ENCODE measurements at places on chromosomes 1 and 21.

- no peak for DNase-seq
These were observed 296.5 kb upstream of the PLXNA2 start for GRCh38 chr1:208540724-208541123.

DNA sequence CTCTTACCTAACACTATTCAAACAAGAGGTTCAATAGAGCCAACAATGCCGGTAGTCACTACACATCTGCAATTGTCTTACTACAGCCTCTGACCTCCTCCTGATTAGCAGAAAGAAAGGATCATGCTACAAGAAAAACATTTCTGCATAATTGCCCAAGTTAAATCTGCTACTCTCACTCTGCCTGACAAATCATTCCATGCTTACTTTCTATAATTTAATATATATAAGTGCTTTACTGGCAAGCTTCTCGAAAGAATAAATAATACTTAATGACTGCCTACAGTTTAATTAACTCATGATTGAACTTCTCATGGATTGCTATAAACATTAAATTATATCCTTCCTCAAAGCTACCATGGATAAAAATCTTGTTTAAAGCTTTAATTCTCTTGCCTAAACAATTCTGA lies 156.0 kb downstream of the SLC45A1 start:
- DNase-seq = no peak

DNA sequence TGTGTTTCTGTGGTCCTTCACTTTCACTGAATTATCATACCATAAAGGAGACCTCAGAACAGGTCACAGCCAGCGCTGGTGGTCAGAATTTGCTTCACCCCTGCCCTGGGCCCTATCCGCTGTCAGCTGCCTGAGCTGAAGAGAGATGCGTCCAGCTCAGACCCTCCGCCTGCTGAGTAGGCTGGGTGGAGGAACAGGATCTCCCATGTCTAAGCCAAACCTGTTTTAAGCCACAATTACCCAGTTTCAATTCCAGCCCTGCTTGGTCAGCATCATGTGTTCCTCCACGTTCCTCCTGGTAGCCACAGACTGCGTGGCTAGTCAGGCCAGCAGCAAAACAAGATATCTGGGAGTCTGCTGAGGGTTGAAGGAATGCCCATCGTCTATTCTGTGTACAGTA lies 13.5 kb upstream of the BGLAP start:
- DNase-seq = no peak

DNA sequence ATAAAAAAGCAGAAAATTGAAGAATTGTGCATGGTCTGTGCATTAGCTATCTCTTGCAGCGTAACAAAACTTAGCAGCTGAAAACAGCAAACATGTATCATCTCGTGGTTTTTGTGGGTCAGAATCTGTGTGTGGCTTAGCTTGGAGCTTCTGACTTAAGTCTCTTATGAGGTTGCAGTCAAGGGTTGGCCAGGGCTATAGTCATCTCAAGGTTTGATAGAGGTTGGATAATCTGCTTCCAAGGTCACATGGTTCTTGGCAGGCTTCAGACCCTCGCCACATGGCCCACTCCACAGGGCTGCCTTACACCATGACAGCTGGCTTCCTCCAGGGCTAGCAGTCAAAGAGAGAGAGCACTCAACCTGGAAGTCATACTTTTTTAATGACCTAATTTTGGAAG lies 35.9 kb downstream of the CNST start:
- no peak for DNase-seq

- DNase-seq = peak; percentile 73
These were observed 43.4 kb upstream of the PIGV start for GRCh38 chr1:26744075-26744959.

DNA sequence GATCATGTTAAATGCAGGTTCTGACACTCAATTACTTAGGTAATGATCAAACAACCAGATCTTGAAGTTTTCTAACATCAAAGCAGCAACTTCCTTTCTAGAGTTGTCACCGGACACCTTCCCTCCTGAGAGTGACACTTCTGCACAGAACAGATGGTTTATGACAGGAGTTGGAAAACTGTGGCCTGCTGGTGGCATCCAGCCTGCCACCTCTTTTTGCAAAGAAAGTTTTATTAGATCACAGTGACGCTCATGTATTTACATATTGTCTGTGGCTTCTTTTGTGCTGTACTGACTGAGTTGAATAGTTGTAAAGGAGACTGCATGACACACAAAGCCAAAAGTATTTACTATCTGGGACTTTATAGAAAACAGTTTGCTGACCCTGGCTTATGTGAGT lies 28.3 kb downstream of the DDR2 start:
- DNase-seq = no peak

GRCh38 chr1:57674801-57675200 lies 250.9 kb upstream of the DAB1 start:
- DNase-seq = no peak

DNA sequence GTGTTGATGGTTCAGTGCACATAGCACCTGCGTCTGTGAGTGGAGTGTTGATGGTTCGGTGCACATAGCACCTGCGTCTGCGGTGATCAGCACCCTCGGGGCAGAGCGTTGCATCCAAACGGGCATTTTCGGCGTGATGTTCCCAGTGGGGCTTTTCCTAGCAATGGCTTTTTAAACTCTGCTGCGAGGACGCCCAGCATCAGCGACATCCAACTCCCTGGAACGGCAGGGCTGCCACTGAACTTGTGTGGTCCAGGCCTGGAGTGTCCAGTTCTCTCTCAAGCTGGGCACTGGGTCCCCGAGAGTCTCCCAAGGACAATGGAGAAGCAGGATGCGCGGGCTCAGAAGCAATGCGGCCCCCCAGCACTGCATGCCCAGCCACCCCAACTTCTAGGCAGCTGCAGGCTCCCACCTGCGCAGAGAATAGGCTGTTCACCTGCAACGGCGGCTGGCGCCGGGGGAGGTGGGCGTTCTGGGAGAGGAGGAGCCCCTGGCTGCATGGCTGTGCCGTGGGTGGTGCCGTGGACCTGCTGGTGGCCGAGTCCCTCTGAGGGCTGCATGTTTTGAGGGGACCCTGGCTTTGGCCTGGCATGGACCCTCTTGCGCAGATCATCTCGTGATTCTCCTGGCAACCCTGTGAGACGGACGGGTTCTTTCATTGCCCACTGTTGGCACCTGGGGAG lies 10.1 kb upstream of the C1orf174 start:
- no peak for DNase-seq

GRCh38 chr1:66493731-66494130 lies 40.2 kb upstream of the SGIP1 start:
- DNase-seq = no peak

DNA sequence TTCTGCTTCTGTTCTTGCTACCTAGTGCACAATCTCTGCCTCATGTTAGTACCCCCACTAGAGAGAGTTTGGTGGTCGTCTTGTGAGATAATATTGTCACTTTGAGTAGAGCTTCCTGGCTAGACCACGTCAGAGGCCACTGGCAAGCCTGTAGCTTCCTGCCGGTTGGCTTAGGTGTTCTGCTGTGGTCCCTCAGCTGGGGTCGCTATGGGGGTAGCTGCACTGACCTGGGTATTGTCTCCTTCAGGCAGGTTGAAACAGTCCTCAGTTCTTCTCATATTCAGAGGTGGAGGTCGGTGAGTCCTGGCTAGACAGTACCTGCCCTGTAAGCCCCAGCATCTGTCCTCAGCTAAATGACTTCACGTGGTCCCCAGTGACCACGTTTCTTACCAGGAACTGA lies 86.2 kb downstream of the C1orf94 start:
- no peak for DNase-seq

GRCh38 chr1:234433563-234434285 lies 45.3 kb downstream of the TARBP1 start:
- DNase-seq = no peak

DNA sequence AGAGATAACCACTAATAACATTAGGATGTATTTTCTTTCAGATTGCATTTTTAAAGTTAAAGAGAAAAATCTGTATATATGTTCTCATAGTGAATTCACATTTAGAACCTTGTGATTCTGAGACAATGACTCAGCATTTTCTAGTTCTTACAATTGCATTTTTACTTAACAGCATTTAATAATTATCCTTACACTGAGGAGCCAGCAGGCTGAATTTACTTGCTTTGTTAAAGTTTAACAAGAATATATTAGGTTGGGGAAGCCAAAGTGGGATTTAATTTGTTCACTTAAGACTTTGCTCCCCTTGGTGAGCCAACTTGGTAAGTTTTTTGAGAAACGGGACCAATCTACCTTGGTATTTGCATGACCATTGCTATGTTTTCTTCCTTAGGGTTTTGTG lies 4.5 kb downstream of the PATJ start:
- no peak for DNase-seq

GRCh38 chr1:223742856-223743517 lies 30.6 kb downstream of the CAPN2 start:
- DNase-seq = no peak

DNA sequence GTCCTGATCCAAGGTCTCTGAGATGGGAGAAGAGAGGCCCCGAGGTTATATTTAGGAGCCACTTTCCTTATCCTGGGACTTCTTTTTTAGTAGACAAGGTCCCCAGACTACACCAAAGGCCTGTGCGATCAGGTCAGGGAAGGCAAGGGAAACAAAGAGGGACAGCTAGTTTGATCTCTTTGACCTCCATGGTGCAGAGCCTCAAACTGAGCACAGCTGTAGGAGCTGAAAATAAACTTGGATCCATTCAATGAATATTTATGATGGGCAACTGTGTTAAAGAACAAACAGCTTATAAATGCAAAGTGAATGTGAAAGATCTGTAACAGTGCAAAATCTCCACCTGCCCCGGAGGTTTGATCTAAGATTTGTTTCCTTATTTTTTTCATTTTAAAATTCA lies 256.6 kb downstream of the DYRK1A start:
- no peak for DNase-seq

- no peak for DNase-seq
These were observed 24.9 kb downstream of the NGF start for GRCh38 chr1:115313182-115313581.

DNA sequence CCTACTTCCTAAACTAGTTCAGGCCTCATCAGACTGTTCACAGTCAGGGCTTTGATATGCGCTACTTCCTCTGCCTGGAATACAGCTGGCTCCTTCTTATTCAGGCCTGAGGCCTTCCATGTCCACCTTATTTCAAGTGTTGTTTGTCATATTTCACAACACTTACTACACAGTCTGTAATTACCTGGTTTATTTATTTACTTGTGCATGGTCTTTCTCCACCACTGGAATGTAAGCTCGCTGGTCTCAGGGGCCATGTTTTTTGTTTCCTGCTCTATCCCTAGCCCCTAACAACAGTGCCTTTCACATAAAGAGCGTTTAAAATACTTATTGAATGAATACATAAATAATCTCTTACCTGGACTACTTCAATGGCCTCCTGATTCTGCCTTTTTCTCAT lies 4.6 kb upstream of the SRSF4 start:
- DNase-seq = no peak

DNA sequence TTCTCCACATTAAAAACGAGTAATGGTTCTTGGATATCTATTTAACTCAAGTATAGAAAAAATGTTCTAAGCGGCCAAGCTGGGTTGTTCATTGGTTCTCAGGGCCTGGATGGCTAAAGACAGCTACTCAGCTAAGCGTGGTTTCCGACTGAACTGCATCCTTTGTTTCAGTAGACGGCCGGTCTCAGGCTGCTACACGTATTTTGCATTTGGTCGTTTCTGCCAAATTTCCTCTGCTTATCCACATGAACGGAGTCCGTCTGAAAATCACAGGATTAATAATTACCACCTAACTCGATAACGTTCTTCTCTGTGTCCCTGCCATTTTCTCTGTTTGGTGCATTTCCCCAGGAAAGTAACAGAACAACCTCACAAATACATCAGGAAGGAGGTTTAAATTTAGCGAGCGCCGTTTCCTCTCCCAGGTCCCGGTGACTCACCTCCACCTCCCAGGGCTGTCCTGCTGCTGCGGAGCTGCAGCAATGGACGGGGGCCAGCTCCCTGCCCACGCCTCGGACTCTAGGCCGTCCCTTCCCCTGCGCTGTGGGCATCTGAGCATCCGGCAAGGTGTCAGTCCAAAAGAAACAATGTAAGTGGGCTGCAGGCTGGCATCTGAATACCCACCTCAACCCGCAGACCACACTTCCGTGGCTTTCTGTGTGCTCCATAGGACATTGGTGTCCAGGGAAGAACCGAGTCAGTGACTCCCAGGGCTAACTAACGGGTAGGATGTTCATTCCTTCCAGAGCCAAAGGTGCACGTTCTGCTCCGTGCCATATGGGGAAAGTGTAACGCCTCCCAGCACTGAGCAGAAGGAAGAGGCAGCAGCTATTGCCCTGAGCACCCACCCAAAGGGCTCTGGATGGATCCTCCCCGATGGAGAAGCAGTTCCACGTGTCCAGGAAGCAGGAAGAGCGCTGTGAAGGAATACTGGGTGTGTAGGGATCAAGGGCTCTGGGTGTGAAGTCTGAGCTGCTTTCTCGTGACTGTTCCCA lies 4.1 kb upstream of the GABRD start:
- DNase-seq = no peak

DNA sequence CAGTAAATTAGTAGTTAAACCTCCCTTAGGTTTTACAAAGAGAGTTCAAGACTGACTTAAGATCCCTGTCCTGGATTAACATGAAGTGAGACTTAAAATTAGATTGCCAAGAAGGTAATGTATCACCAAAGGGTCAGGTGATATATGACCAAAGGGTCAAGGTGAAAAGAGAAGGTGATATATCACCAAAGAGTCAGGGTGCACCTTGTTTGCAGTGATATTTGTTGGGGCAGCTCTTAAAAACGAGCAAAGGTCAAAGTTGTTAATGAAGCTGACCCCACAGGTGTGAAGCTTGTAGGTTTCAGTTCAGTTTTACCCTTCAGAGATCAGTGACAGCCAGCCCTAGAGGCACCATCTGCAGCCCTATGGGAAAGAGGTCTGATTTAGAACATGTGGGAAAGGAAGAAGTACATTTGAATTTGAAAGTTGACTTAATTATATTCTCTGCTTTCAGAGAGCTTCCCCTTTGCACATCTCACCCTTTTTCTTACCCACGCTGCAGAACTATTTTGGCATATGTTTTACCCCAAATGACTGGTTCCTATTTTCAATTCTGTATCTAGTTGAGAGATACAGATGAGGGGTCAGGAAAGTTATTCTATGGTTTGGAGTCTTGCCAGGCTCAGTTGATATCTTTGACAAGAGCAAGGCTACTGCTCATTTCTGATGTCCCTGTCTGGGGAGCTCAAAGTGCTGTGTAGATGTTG lies 170.8 kb downstream of the S1PR1 start:
- DNase-seq = no peak

DNA sequence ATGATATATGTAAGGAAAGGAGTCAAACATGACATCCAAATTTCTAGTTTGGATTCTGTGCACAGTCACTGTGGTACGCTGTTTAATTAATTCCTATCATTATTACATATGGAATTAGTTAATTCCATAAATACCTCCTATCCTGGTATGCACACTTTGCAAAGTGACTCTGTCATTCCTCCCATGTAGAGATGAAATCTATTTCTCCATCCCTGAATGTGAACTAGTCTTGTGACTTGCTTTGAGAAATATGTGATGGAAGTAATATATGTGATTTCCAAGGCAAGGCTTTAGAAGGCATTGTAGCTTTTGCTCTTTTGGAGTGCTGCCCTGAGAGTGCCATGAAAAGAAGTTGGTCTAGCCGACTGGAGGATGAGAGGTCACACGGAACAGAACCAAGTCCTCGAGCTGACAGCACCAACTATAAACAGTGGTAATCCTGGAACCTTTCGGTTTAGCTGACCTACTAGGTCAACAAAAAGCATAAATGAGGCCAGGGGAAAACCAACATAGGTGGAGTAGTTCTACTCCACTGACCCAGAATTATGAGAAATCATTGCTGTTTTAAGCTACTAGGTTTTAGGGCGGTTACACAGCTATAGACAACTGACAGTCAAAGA lies 1.5 kb downstream of the SELENOF start:
- no peak for DNase-seq

- no peak for DNase-seq
These were observed at the start of gene GBP3 for GRCh38 chr1:89022167-89022959. Gene GBP3 (minus strand): TSS chr1:89022866. CDS start chr1:89020721, 2,145 bp downstream.
